CD4-positive, alpha-beta memory T cell (primary cell): ENCODE measurements at places on chromosomes 7 and 10. TPM values are rescaled to one million over a fixed set of nuclear protein-coding genes. Genes with fewer than 3 reads are reported as not detected.

Gene ZNF488
- not detected for total RNA-seq

Gene MACC1
- 0.09 TPM for total RNA-seq

Gene SMO
- not detected for total RNA-seq

DNA sequence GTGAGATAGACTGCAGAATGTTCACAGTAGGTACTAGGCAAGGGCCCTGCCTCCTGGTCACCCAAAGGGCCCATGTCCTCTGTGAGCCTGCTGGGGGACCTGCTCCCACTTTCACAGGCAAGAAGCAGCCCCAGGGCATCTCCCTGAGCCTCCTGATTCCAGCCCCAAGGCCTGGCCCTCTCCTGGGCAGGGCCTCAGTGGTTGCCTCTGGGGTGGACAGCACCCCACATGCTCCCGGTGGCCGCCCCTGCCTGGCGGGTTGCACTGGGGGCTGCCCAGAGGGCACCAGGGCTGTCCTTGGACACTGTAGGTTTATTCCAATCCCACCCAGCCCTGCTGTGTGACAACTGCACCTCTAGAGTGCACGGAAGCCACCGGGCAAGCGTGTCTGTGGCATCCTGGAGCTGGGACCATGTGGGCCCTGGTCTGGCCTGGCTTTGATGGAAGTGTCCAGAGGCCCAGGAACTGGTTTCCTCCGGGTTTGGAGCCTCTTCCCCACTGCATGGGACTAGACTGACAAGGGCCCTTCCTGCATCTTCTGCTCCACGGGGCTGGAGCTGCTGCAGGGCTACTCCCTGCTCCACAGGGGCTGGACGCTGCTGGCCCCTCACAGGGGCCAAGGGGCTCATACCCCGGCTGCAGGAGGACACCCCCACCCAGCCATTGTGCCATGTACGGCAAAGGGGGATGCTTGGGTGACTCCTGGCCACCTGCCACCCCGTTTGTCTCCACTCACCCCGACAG, 25.0 kb upstream of the SYCE1 start:
- no peak for DNase-seq

DNA sequence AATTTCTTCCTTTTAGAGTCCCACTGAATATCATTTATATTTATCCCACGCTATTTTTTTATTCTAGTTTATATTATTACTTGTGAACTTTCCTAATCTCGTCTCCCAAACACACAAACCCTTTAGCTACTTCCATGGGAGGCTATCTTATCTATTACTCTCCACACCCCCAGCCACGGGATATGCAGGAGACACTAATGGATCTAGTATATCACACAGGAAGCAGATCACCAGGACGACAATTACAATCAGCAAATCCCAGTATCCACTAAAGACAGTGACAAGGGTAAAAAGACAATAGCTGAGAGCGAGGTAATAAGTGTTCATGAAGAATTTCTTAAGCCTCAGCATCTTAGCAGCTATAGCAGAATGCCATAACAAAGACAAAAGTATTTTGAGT, 3.8 kb upstream of the AKR1E2 start:
- DNase-seq, result no peak
